HFF-Myc (cell line): ENCODE measurements at places on chromosomes 5 and 9.

GRCh38 chr5:117888688-117889087 is 1099.7 kb downstream of the DTWD2 start:
- DNase-seq, result no peak

GRCh38 chr9:78149702-78150291 is 86.1 kb upstream of the CEP78 start:
- no peak for DNase-seq

- DNase-seq, result no peak
Measured at GRCh38 chr9:127546125-127546832, 65.8 kb upstream of the STXBP1 start.

- no peak for DNase-seq
Measured at GRCh38 chr9:126336736-126337325, 10.2 kb downstream of the MVB12B start.

GRCh38 chr5:73298772-73299630 is 126.0 kb downstream of the TMEM174 start:
- no peak for DNase-seq

DNA sequence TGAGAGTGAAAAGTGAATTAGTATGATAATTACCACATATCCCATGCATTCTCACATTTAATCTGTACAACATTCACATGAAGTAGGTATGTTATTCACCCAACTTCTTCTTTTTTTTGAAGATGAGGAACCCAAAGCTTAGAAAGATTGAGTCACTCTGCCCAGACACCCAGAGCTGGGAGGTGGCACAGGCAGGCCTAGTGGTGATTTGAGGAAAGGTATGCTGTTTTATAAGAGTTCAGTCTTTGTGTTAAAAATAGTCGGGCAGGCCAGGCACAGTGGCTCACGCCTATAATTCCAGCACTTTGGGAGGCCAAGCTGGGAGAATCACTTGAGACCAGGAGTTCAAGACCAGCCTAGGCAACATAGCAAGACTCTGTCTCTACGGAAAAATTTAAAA is 285.3 kb downstream of the NR3C1 start:
- DNase-seq, result no peak

DNA sequence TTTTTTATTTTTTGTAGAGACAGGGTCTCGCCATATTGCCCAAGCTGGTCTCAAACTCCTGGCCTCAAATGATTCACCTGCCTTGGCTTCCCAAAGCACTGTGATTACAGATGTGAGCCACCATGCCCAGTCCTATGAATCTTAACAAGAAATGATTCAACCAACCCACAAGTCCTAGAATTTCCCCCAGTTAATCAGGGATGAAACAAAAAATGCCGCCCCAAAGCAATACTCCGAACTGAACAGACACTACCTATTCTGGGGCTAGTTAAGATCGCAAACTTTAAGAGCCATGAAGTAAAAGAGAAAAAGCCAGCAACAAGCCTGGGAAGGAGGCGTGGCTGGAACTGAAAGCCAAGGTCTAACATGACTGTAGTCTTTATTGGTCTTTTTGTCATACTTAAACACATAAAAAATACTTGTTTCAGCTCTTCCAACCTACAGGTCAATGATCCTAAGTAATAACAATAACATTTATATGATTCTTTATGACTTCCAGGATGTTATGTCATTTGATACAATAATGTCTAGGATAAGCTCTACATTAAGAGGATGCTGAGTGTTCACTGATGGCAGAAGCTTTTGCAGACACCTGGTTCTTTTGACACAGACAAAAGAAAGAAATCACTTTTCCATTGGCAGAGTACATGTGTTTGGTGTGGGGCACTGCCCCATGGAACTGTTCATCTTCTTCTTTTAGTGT is 361.1 kb upstream of the TLE4 start:
- DNase-seq, result no peak

- DNase-seq, result no peak
Measured at GRCh38 chr5:123104607-123105006, 15.6 kb downstream of the PRDM6 start.

GRCh38 chr9:83596899-83597504 is 25.9 kb upstream of the IDNK start:
- DNase-seq, result no peak

- no peak for DNase-seq
Measured at GRCh38 chr9:18591261-18591660, 117.3 kb downstream of the ADAMTSL1 start.

- DNase-seq, result peak; percentile 65
Measured at GRCh38 chr9:4225291-4226028, 74.4 kb downstream of the GLIS3 start.

GRCh38 chr9:94826644-94827410 is 100.3 kb downstream of the AOPEP start:
- no peak for DNase-seq

- no peak for DNase-seq
Measured at GRCh38 chr5:131545845-131546244, 89.2 kb downstream of the RAPGEF6 start.

DNA sequence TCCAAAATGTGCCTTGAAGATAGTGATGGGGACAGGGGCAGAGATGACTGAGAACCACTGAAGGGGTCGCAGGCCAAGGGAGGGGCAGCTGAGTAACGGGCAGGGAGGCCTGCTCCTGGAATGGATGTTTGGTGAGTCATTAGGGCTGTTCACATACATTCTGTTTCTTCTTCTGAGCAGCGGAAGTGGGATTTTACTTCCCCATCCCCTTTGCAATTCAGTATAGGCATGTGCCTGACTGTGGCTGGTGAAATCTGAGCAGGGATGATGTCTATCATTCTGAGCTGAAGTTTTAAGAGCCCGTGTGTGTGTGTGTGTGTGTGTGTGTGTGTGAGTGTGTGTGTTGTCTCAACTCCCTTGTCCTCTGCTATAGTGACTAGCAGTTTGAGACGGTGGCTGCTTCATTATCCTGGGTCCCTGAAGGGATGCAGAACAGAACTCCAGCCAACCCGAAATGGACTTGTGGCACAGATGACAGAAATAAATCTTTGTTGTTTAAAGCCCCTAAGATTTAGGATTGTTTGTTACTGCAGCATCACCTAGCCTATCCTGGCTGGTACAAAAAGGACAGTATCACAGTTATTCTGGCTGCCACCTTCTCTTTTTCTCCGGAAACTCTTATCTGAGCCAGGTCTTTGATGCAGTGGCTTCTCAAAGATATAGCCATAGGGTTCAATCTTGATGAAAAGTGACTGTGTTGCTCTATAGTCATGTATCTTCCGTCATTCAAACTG is 29.2 kb upstream of the TGFBI start:
- peak; percentile 92 for DNase-seq

- DNase-seq, result no peak
Measured at GRCh38 chr9:91029650-91030361, 228.2 kb downstream of the SYK start.

DNA sequence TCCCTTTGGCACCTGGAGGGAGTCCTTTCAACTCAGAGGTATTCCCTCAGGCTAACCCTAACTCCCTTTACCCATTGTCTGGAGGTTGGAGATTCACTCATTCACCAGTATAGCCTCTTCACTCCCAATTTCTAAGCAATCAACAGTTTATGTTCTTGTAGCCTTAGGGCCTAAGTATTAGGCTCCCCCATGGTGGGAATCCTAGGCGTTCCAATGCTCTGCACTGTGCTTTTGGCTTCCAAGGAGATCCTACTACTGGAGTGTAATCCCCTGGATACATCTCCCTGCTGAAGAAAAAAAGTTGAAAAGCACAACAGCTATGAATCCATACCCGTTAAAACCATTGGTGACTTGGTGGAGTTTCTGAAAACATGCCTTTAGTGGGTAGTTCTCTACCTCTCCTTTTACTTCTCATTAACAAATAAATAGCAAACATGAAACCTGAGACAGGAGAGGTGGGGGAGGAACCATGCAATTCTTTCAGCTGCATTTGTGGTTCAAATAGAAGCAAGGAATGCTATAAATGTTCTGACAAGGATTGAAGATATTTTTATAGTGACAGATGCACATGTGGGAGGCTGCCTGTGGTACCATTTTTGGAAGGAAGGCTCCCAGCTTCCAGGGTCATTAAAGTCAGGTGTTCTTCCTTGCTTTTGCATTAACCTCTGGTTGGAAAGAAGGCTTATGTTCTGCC is 397.1 kb downstream of the DMAC1 start:
- DNase-seq, result peak; percentile 63

GRCh38 chr5:38290028-38290653 is 31.8 kb downstream of the EGFLAM start:
- no peak for DNase-seq

DNA sequence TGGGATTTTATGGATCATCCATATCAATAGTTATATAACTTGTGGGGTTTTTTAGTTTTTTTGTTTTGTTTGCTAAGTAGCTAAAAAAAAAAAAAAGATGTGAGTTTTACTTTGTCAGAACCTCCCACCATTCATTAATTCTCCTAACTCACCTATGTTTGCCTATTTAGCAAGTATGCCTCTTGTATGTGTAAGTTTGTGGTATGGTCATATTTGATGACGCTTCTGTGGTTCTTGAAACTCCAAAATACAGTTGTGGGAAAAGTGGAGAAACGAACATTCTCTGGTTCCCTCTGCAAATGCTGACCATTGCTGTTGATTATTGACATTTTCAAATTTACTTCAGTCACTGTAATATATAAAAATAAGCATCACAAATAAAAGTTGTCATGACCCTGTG is 75.7 kb downstream of the PBX3 start:
- no peak for DNase-seq

- no peak for DNase-seq
Measured at GRCh38 chr5:120174089-120174488, 290.0 kb upstream of the PRR16 start.
